ENCODE measurements at places on chromosomes 1 and 21.

DNA sequence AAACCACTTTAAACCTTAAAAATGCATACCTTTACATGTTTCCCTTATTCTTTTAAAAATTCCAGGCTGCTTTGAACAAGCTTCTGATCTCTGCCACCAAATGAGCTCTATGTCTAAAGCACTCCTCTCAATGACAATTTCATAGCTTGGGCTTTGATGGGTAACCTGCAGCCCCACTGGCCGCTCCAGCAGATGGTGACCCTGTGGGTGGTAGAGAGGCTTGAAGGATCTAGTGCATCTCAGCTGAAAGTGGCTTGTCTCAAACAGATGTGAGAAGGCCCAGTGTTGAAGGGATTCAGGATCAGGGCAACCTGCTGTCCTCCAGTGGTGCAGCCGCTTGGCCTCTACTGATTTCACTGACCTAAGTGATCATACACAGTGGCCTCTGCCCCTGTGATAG lies 84.7 kb upstream of the IRF2BP2 start:
- no peak for DNase-seq

GRCh38 chr1:47647327-47647845 lies 209.5 kb downstream of the FOXD2 start:
- no peak for DNase-seq

GRCh38 chr1:212293579-212293978 lies 8.4 kb downstream of the PPP2R5A start:
- DNase-seq: no peak

GRCh38 chr1:161773791-161774190 lies 7.7 kb downstream of the ATF6 start:
- no peak for DNase-seq

DNA sequence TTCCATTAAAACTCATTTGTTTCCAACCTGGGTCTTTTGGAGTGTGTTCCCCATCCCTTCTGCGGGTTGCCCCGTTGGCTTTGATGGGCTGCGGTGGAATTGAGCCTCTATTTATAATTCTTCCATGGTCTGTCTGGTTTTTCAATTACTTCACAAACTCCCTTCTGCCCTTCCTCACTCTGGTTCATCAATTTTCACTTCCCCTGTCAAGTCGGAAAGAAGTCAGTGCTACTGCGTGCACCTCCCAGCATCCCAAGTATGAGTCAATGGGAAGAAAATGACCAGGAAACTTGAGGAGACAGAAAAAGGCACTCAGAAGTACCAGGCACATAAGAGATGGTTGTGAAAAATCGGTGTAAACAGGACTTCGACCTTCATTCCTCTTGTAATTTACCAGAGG lies 126.2 kb downstream of the KAZN start:
- no peak for DNase-seq

GRCh38 chr1:153539395-153540093 lies 1.2 kb downstream of the S100A5 start:
- DNase-seq: peak; percentile 24

DNA sequence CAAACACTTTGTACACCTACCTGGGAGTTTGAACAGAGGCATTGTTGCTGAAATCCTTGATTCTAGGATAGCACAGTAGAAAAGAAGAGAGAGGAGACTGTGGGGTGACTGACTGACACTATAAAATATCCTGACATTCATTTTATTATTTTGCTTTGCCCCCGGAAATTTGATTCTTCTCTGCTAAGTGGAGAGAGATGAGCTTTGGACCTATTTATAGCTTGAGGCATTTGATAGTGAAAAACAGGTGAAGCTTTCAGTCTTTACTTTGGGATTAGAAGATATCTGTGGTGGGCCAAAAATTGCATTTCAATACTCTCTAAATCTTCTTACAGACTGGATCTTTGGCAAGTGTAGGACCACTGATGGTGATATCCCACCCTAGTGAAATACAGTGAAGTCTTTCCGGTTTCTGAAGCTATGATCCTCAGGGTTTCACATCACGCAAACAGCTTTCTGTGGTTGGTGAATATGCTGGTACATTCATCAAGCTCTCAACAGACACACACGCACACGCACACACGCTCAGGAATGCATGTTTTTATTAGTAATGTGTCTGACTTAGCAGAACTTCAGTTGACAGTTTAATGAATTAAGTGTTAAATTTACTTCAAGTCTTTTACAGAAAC lies at the start of gene AMPD1:
TSS of gene AMPD1 (minus strand) at position 117 of the 629 bp plus-strand sequence. CDS start at position 42, 75 bp downstream.
- DNase-seq: no peak

DNA sequence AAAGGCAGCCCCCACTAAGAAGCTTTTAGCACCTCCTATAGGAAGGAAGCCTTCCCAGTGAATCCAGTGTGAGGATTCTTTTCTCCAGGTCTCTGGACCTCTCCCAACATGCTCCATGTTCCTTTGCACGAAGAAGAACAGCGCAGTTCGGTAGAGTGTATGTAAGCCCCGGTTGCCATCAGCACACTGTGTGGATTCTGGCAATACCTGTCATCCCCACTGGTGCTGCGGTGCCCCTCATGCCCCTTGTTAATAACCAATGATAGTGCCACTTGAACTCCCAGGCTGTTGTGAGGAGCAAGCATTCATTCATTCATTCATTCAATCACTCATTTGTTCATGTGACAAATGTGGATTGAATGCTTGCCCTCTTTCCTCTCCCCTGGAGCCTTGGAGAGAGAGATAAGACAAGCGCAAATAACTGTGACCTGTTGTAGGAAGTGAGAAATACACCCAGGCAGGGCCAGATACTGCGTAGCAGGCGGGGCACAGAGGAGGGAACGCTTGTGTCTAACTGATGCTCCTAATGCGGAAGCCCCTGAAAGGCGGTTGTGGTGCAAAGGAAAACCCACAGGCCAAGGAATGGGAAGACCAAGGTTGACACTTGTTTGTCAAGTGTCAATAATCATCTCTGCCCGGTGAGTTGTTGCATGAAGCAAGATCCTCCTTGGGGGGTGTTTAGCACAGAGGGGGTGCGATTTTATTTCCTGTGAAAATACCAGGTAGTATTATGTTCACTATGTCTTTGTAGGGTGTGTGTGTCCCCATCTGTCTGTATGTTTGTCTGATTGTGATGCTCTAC lies 9.8 kb downstream of the LGR6 start:
- no peak for DNase-seq
